Stimulated activated CD8-positive, alpha-beta memory T cell treated with anti-CD3 and anti-CD28 coated beads, Interleukin-2, amount 100 ng/mL, for 1 hour (primary cell): ENCODE measurements at places on chromosomes 4 and X.

DNA sequence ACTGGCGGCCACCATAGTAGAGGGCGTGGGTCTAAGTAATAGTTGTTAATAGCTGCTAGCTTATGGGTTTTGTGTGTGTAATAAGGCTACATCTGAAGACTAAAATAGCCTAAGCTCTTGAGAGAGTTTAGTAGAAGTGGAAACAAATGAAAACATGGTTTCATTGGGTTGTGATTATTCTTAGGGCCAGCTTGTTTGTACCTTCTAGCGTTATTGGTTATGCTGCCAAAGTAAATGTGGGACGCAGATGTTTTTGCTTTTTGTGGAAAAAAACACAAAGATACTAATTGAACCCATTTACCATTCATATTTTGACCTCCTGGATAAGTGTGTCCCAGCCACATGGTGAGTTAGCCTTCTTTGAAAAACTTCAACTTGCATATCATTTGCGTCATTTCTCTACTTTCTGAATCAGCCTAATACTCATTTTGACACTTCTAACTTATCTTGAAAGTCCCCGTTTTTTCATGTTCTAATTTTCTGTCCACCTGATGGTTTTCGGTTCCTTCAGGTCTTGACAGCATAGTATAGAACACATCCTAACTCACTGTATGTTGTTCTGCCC is 305.3 kb downstream of the FRMPD4 start:
- no peak for DNase-seq

DNA sequence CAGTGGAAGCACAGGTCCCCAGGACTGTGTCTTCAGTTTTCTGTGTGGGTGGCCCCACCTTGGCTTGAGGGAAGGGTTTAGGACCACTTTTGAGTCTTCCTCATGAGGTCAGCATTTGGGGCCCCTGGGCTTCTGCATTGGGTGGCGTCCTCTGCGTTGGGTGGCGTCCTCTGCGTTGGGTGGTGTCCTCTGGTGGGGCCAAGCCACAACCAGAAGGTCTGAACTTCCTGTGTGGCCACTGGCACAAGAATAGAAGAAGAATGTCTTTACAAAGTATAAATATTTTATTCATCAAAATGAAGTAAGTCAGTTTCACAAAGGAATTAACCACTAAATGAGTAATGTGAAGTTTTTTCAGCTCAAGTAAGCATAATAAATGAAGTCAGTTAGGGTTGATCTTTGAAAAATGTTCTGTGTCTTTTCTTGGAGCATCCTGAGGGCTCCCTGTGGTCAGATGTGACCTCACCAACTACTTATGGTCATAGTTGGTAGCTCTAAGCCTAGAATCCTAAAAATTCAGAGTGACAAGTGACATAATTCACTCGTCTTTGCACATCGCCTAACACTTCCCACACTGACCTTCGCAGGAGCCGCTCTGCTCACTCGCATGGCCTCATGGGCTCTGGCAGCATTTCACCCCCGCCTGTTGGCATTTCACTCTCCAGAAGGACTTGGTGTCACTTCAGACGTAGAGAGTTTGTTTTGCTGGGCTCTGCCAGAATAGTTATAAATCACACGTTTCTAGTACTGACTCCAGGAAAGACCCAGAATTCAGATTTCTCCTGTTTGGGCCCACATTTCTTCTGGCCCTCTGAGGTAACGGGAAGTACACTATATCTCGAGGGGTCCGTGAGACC is 39.0 kb upstream of the HGFAC start:
- no peak for DNase-seq

DNA sequence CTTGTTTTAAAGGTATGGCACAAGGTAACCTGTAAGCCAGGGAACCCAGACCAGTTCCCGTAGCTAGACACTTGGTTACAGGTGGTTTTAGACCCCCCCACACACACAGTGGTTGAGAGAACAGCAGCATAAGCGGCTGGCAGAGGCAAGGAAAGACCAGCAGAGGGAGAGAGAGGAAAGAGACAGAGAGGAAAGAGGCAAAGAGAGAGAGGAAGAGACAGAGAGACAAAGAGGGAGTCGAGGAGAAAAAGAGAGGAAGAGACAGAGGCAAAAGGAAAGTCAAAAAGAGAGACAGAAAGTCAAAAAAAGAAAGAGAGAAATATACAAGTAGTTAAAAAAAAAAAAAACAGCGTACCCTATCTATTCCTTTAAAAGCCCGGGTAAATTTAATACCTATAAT is 19.5 kb upstream of the PCSK1N start:
- DNase-seq: no peak

DNA sequence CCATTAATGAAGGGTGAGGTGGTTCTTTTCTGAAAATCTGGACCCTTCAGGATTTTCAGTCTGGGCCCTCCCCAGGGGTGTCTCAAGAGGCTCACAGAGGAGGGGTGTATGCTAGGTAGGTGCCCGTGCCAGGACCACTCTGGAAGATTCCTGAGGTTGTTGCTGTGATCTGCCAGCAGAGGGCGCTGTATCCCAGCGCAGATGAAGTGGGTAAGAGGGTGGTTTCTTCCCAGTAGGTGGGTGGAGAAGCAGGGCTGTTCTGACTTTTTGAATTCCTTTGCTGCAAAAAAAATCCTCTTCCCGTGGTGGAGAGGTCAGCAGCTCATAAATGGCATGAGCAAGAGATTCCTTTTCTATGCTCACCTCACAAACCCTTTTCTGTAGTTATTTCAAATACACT is 51.1 kb downstream of the SCML1 start:
- DNase-seq: no peak

- no peak for DNase-seq
Measured at GRCh38 chr4:87865960-87866598, 33.3 kb downstream of the MEPE start.

DNA sequence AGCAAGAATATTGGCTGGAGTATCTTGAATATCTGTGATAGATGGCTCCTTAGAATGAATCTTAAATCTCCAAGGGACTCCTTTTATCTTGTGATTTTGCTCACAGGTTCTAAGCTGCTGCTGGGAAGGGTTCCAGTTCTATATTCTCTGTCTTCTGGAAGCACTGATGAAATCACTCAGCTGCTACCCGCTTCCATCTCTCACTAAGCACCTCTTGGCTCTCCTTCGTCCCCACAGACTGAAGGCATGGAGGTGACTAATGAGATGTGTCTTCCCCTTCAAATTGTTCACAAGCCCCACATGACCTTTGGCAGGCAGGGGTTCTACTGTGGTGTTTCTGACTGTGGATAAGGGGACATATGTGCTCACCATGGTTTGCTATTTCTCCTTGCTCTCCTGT is 75.9 kb downstream of the C4orf51 start:
- DNase-seq: no peak

- DNase-seq: no peak
Measured at GRCh38 chr4:6710996-6711395, 1.3 kb upstream of the MRFAP1L1 start.

DNA sequence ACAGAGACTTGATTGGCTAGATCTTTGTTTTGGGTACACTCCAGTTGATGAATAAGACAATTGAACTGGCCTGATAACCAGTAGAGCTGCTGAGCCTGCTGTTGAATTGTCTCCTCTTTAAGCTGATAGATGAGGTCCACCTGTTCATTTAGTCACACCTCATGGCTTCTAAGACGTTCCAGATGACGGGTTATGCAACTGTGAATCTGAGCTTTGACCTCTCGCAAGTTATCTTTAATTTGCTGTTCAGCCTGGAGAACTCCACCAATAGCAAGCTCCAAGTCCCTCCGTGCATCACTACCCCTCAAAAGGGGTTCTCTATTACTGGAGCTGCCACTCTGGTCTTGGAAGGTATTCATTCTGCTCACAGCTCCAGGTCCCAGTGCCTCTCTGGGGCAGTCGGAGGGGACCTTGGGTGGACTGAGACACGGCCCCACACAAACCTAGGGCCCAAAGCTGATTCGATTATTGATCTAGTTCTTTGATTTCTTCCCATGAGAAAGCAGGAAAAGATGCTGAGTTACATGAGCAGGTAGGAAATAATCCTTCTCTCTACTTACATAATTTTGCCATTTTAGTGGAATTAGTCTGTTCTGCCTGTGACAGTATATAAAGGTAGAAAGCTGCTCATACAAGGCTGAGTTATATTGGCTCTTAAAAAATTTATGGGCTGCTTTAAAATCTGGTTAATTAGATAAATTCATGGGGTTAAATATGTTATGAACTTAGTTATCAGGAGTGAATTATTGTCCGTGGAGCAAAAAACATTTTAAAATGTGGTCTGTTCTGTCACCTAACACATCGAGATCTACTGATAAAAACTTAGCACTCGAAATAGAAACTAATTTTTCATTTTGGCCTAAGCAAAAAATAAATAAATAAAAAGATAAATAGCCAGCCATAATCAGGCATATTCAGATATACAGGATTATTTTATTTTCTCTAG is 6.8 kb downstream of the MMAA start:
- DNase-seq: no peak

DNA sequence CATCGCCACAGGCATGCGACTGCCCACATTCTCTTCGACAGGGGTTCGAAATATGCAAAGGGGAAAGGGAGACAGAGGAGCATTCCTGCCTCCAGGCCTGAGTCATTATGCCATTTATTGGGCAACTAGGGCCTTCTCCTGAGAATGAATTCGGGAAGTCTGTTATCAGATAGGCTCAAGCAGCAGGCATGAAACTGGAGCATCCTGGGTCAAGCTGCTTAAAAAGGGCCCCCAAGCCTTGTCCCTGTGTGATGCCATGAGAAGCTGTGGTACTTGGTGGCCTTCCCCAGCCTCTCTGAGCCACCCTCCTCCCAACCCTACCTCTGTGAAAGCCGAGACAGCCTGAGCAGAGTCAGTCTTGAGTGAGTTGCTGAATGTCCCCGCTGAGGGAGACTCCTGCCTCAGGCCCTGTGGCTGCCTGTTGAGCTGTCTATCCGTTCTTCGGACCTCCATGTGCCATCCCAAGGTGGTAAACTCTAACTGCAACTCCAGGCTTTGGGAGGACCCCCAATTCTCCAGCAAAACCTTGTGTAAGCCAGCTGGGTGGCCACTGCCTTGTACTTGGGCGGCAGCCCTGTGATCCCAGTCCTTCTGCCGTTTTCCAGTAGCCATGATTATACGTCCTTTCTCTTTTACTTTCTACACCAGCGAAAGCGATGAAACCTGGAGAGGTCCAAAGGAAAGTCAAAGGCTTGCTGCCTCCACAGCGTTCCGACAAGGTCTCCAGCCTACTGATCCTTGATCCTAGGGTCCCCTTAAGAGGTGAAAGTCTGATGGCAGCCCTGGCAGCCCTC is 37.7 kb downstream of the NBDY start:
- no peak for DNase-seq

- DNase-seq: no peak
Measured at GRCh38 chr4:106246441-106246840, 69.6 kb downstream of the TBCK start.

DNA sequence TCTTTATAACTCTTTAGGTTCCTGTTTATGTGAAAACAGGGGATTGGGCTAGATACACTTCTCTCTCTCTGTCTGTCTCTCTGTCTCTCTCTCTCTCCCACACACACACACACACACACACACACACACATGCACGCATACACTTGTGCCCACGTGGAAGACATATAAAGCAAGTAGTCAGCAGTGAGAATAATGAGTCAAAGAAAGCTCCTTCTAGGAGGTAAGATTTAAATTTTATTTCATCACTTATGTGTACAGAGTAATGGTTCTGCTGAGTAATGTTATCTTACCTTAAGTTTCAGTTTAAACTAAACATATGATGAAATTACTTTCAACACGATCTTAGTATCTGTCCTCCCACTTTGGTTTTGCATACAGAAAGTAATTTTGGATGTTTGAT is 243.0 kb upstream of the TEX13A start:
- no peak for DNase-seq

- no peak for DNase-seq
Measured at GRCh38 chrX:68723491-68724155, 76.2 kb downstream of the STARD8 start.

GRCh38 chrX:54721424-54721823 is 76.6 kb downstream of the ITIH6 start:
- DNase-seq: no peak

DNA sequence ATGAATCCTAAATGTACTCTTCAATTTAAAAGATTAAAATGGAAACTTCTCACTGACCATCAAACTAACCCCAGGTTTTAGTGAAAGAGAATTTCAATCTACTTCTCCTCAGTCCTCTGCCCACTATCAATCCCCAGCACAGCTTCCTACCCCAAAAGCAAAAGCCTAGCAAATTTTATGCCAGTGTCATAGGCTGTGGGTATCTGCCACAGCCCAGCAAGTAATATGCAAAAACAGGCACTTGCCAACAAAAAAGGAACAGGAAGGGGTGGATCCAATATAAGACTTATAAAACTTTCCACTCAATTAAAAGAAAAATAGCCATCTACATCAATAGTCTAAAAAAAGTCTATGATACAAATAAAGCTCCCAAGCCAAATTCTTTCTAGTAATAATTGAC is 22.3 kb downstream of the CAMK2D start:
- no peak for DNase-seq

DNA sequence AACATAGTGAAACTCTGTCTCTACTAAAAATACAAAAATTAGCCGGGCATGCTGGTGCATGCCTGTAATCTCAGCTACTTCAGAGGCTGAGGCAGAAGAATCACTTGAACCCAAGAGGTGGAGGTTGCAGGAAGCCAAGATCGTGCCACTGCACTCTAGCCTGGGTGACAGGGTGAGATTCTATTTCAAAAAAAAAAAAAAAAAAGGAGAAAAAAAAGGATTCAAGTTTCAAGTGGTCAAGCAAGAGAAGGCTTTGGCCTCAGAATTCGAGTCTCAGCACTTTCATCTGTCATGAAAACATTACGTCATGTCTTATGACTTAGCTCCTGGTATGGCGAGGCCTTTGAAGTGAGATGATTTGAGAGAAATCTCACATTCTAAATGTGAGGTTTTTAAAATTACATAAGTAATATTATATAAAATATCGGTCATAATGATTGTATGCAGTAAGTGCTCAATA is 21.2 kb upstream of the DHRSX start:
- DNase-seq: no peak

- DNase-seq: no peak
Measured at GRCh38 chr4:62118558-62118957, 918.4 kb downstream of the ADGRL3 start.

GRCh38 chrX:139844884-139845283 is 88.0 kb downstream of the ATP11C start:
- no peak for DNase-seq

DNA sequence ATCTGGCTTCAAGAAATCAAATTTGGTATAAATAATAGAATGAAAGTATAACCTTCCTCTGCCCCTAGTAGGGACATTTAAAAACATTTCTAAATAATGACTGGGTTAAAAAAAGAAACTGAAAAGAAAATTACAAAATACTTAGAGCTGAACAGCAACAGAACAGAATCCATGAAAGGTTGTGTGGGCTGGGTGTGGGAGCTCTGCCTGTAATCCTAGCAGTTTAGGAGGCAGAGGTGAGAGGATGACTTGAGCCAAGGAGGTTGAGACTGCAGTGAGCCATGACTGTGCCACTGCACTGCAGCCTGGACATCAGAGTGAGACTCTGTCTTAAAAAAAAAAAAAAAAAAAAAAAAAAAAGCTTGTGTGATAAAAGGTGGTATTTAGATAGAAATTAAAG is 12.3 kb upstream of the ZFX start:
- no peak for DNase-seq

GRCh38 chr4:77268108-77268507 is 111.1 kb downstream of the CCNG2 start:
- no peak for DNase-seq

GRCh38 chr4:123613586-123614344 is 217.2 kb downstream of the SPRY1 start:
- no peak for DNase-seq

- DNase-seq: no peak
Measured at GRCh38 chr4:145541346-145541745, 59.7 kb downstream of the SMAD1 start.
